CD4-positive, alpha-beta T cell treated with Interleukin-6 for 4 hours (primary cell): ENCODE measurements at places on chromosomes 2 and 18.

DNA sequence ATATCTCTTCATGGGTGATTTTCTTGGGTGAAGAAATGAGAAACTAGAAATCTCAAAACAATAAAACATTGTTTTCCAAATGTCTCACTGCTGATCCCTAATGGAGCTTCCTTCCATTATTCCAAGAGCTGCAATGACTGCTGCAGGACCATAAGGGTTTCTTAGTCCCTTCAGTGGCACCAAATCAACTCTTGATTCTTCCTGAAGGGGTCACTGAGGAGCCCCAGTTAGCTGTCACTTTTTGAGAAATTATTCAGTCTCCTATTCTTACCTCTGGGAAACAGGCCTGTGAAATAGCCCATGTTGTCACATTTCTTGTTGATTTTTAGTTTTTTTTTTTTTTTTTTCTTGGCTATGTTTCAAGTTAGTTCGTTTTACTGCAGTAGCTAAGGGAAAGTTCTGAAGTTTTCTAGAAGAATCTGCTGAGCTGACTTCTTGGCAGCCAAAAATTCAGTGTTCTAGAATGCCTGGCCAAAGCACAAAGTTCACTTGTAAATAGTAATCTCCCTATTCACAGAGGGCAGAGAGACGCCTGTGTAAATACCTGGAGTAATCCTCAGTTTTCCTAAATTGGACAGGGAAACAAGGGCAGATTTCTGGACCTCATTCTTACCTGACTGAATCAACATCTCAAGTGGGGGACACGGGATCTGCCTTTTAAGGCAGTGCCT, 480.0 kb downstream of the RIT2 start:
- no peak for DNase-seq

DNA sequence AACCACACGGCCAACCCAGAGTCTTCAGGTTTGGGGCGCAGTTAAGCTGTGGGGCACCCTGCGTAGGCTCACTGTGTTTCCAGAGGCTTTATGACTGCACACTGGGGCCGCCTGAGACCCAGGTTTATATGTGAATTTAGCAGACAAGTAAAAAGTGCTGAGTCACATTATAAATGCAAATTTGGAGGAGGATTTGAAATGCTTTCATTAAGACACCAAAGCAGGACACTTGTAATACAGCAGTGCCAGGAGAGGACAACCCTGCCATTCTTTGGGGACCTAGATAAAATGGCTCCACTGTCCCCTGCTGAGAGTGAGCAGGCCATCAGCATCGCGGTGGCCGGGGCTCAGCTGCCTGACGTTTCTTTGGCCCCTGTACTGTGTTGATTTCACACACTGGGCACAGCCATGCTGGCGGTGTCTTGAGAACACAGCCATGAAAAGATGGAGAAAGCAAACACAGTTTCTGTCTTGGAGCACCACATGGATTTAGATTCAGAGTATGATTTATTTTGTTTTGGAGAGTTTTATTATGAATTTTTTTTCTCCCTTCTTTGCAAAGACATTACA, 10.2 kb downstream of the ACKR3 start:
- DNase-seq = no peak

- no peak for DNase-seq
Observed at GRCh38 chr2:216078776-216079175, 2.8 kb downstream of the PECR start.

GRCh38 chr2:143705108-143705707, 576.0 kb downstream of the ARHGAP15 start:
- DNase-seq = no peak

DNA sequence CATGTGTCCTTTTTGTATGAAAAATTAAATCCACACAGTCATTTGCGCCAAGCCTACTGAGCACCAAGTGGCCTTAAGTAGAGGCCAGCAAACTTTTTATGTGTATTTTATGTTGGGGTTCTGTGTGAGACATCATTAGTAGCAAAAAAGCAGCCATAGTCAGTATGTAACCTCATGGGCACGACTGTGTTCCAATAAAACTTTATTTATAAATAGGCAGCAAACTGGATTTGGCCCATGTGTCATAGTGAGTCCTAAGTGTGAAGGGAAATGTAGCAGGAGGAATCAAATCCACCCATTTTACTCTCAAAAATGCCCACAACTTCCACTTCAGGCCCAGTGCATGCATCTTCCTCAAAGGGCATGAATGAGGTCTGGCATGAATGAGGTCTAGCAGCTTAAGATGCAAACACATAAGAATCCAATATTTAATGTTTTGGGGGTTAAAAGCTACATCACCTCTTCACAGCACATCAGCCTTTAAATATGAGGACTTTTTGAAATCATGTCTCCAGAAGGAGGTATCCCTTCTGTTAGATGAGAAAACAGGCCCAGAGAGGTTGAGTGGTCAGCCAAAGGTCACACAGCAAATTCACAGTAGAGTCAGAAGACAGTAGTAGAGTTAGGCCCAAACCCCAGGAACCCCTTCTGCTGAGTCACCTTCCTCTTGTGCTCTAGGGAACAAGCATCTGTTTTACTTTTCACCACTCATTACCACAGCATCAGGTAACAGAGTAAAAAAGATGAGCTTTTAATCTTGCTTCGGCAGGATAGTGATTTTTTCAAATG, 45.6 kb downstream of the MREG start:
- no peak for DNase-seq

- peak; percentile 59 for DNase-seq
Observed at GRCh38 chr2:75608684-75609333, 37.8 kb upstream of the MRPL19 start.

DNA sequence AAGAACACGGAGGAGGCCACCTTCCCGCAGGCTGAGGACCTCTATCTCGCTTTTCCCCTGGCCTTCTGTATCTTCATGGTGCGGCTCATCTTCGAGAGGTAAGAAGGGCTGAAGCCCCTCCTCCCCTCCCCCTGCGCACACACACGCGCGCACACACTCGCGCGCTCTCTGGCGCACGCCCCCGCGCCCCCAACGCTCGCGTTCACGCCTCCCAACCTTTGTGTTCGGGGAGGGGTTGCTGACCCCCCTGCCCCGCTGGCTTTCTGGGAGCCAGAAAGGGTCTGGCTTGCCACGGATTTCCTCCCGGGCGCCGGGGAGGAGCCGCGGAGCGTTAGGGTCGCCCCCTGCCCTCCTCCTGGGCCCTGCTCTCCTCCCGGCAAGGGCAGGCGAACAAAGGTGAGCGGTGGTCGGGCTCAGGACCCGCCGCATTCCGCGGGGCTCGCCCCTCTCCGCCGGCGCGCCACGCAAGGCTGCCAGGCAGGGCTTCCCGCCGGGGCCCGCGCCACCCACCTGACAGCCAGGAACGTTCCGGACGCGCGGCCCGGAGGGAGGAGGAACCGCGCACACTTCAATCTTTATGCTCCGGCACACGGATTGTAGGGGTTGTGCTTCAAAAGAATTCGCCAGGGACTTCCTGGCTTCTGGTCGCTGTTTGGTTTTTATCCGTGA, 583 bp downstream of the CERS6 start:
- peak; percentile 49 for DNase-seq

DNA sequence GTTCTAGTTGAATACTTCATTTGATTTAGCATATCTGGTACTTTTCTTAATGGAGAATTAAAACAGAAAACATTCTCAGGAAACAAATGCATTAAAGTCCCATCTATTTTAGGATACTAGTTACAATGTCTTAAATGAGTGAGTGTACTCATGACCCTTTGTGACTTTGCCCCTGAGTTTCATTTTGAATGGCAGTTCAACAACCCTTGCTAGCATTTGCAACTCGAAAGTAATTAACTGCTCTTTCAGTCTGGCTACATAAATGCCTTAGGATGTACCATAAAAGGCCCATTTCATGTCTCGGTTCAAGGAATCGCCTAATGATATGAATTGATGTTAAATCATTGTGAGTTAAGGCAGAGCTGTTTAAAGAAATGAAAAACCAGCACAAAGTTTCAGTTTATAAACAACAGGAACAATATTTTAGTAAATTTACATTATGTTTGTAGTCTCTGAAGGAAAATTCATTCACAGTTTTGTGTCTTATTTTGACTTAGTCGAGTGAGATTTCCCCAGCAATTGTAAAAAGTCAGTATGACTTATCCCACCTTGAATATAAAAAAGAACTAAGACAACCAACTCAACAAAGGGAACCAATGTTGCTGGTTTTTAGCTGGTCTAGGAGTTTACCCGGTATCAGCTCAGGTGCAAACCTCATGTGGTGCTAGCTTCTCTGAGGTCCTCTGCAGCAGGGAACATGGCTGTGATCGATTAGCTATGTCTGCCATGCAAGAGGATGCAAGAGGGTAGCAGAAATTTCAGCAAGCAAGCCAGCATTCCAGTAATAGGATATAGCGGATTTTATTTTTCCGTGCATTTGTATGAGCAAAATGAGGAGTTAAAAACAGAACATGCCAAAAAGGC, 386.2 kb downstream of the PTPRM start:
- no peak for DNase-seq

DNA sequence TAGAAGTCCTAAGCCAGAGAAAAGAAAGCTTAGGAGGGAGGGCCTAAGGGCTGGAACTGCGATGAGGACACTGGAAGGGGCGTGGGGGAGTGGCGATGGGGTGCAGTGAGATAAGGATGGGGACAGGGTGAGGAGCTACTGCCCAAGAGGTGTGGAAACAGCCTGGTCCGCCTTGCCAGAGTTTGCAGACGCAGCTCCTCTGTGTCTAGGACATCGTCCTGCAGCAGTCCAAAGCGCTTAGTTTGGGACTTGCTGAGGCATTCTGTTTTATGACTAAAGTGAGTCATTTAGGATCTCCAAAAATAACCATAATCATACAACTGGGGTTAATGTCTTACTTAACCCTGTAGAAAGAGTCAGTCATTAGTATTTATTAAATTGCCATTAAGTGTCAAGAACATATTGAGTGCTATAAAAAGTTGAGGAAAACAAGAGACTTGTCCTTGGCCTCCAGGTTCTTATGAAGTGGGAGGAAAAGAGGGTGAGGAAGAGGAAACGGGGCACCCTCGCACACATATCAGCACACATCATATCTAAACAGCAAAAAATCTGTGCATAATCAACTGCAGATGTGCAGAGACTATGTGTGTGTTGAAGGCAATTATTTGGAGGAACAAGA, 74.8 kb downstream of the CDK15 start:
- DNase-seq = no peak

DNA sequence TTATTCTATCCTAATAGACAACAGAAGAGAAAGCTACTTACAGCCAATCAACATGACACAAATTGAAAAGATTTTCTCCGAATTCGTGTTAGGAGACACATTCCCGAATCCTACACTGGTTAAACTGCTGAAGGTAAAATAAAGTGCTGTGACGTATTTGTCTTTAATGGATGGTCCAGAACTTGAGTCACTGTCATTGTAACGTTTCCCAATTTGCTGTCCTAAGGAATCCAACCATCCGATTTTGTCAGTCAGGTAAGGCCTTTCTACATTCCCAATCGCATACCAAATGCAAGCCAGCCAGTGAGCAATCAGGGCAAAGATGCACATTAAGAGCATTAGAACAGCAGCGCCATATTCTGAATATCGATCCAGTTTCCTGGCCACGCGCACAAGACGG, 91.2 kb downstream of the GCA start:
- no peak for DNase-seq

- no peak for DNase-seq
Observed at GRCh38 chr18:26434887-26435286, 113.5 kb downstream of the KCTD1 start.

DNA sequence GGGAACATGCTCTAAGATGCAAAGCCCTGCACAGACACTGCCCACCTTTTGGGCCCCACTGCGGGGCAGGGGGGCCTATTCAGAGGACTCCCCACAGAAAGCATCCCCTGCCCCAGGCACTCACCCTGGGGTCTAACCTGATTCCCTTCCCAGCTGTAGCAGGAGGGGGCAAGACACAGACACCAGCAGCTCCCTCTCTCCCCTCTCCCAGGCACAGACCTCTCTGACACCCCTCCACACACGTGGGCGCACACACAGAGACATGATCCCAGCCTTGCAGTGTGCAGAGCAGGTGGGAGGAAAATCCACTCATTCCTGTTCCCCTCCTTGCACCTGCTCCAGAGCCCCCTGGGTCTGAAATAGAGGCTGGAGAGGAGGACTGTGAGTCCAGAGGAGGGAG, 10.7 kb downstream of the TNS1 start:
- DNase-seq = no peak

DNA sequence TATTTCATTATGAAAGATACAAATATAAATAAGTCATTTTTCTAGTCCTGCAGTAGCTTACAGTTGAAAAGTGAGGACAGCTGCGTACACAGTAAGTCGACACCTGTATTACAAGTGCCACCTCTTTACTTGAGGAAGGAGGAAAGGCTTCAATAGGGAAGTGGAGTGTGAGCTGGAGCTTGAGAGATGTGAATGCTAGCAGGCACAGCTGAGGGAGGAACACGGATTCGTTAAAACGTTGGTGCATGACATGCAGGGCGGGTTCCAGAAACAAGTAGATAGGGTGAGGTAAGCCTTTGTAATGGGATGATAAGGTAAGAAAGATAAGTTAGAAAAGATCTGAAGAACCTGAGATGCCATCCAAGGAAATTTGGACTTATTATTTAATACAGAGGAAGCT, 98.1 kb upstream of the CSRNP3 start:
- DNase-seq = no peak

DNA sequence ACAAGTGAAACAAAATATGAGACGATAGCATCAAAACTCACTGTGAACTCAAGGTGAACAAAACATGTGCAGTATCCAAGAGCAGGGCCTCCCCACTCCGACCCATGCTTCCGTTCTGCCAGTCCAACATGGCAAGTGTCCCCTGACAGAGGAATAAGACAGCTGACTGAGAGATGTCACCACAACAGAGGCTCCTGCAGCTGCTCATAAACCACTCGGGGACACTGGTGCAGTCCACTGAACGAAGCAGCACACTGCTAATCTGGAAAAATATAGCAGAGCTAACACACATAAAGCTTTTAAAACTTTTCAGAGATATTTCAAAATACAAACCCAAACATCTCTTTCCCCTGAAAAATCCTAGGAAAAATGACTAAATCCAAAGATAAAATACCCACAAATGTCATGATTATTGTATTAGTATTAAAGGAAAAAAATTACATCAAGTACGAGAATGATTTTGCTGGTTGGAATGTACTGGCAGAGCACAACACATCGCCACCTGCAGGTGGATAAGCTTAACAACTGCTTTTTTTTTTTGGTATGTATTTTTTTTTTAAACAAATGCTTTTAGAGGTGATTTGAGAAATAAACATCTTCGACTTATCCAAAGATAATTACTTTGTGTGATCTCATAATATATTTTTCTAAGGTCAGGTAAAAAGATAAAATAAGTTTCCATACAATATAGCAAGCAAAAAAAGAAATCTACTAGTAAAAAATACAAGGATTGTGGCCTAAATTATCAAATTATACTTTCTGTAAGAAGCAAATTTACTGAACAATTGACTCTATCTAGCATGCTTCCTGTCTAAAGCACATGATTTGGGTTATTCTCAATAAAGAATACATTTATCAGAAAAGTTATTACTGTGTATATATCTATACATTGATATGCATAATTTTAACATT, 18.6 kb downstream of the THADA start:
- DNase-seq = peak; percentile 55
